T47D (cell line): ENCODE measurements at places on chromosomes 16 and 17.

- DNase-seq, result no peak
These were observed 3.4 kb upstream of the UQCRC2 start for GRCh38 chr16:21949713-21950260.

DNA sequence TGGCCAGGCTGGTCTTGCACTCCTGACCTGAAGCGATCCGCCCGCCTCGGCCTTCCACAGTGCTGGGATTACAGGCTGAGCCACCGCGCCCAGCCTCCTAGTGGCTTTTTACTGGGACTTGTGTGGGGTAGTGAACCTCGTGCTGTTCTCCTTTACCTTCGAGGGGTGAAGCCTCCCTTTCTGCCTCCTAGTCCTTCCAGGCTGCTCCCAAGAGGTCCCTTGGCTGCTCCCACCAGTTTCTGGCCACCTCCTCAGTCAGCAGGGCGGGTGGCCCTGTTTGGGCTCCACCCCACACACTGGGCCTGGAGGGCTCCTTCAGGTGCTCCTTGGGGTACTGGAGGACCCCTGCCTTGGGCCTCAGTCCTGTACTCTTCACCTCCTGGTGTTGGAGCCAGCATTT, 70.9 kb upstream of the ZNF750 start:
- no peak for DNase-seq

GRCh38 chr17:69154267-69154666, 12.6 kb upstream of the ABCA6 start:
- DNase-seq, result no peak

DNA sequence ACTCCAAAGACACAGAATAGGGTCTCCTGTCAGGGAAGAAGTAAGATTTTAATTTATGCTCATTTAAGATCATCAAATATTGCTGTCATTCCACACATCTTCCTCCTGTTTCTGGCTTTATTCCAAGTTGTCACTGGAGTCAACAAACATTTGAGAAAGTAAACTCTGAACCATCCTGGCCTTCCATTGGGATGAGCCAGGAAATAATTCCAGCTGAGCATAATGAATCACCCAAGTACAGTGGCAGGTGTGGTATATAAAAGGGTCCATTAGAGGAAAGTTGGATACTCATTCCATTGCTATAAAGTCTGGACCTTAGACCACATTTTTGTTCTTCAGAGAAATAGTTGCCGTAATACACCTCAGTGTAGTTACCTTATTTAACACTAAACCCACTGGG, 246.1 kb downstream of the SLC39A11 start:
- no peak for DNase-seq

DNA sequence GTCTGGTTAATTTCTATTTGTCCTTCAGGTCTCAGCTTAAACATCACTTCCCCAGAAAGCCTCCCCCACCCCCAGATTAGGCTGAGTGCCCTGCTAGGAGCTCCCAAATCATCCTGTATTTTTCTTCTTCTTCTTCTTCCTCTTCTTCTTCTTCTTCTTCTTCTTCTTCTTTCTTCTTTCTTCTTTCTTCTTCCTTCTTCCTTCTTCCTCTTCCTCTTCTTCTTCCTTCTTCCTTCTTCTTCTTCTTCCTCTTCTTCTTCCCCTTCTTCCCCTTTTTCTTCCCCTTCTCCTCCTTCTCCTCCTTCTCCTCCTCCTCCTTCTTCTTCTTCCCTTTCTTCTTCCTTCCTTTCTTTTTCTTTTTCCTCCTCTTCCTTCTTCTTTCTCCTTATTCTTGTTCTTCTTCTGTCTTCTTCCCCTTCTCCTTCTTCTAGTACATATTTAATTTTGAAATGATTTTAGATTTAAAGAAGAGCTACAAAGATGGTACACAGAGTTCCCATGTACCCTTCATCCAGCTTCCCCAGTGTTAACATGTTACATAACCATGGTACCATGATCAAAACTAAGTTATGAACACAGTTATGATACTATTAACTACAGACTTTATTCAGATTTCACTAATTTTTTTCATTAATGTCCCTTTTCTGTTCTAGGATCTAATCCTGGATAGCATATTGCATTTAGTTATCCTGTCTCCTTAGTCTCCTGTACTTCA, 27.1 kb upstream of the DHX40 start:
- DNase-seq, result no peak

GRCh38 chr16:27920391-27920891, 143.1 kb downstream of the GSG1L start:
- DNase-seq, result no peak

- no peak for DNase-seq
These were observed 1.8 kb upstream of the RASD1 start for GRCh38 chr17:17497845-17498520.
